NCI-H1694 treated with DMSO at 0.1 percent for 48 hours (cell line): ENCODE measurements at places on chromosomes 7 and 10.

DNA sequence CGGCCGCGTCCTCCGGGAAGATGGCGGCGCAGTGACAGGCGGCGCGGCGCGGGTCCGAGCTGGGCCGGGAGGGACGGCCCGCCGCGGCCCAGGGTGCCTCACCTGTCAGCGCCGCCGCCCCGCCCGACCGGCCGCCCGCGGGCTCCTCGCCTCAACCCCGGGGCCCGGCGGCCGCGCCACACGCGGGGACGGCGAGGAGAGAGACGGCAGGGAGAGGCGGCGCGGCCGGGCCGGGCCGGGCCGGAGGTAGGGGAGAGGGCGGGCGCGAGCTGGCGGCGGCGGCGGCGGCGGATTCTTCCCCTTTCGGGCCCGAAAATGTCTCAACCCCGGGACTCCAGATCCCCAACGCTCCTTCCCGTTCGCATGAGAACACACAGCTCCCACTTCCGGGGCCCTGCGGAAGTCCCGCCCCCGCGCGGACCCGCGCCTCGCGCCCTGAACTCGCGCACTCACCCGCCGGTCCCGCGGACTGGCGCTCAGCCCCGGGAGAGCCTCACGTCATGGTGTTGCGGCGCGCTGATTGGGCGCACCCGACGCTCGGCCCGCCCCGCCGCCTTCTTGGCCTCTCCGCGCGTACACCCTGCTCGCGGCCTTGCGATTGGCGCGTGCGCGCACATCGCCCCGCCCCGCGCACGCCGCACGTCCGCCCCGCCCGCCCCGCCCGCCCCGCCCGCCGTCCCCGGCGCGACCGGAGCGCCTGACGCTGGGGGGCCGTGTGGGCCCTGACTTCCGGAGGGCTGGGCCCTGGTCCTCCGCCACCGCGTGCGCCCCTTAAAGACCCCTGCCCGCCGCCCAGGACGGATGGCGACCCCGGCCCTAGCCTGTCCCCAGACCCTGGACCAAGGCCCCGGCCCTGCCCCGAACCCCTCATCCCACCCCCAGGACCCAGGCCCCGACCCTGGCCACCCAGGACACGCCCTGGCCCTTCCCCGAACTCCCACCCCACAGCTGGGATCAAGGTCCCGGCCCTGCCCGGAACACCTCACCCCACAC lies at the start of gene LARP4B:
LARP4B (minus strand) TSS at position 380 of the 993 bp plus-strand sequence. CDS start 45,984 bp downstream, outside the sequence.
- peak; percentile 88 for DNase-seq

GRCh38 chr10:93393211-93393610 lies 88.9 kb downstream of the MYOF start:
- DNase-seq, result no peak

GRCh38 chr10:109934958-109935793 lies 11.9 kb upstream of the XPNPEP1 start:
- no peak for DNase-seq

- DNase-seq, result no peak
These were observed 18.3 kb downstream of the EGFR start for GRCh38 chr7:55036950-55037736.

GRCh38 chr10:13659887-13660550 lies 73.3 kb downstream of the PRPF18 start:
- DNase-seq, result peak; percentile 78

DNA sequence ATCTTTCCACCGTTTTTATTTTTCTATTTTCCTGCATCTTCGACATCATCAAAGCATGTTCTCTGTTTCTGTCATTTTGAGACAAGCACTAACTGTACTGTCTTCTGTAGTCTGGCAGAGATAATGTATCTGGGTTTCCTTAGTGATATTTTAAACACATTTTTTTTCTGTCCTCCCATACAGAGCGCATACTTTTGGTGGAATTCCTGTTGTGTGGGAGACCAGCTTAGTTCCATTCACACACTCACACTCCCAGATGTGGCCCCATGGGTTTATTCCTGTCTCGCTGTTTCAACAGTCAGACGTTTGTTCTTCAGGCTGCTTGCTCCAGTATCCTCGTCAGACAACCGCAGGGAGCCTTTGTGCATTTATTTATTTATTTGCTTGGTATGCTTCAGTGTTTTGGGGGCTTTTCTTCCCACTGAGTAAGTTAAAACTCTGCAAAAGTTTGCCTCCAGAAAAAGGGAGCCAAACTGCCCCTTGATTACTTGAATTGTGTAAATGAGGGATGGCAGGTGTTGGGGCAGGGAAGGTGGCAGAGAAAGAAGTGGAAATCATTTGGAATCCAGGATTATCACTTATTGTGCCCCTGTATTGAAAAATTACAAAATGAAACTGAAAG lies 456.8 kb upstream of the KLF6 start:
- DNase-seq, result no peak

DNA sequence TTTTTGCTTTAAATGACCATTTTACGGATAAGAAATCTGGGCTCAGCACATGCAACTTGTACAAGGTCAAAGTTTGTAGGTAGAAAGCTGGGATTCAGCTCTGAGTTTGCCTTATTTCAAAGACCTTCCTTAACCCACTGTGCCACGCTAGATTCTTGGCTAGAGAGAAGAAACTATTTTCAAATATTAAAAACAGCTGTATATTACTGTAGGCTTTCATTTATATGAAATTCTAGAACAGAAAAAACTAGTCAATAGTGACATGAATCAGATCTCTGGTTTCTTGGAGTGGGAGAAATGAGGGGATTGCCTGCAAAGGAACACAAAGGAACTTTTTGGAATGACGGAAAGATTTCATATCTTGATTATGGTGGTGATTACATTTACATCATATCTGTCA lies 53.0 kb upstream of the C1GALT1 start:
- DNase-seq, result no peak

DNA sequence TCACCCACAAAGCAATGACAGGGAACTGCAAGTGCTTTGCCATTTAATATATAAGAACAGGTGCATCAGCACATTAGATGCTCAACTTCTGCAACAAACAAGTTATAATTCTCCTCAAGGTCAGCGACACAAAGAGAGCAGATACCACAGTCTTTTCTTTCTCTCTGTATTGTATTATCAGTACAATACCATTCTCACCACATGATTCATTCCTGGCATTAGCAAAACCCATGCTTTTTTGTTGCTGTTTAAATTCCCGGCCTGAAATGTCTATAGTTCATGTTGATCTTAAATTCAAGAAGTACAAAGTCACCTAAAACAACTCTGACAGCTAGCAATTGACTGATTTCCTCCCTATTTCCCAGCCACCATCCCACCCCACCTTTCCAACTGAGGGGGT lies 111.8 kb upstream of the FEZF1 start:
- DNase-seq, result no peak

GRCh38 chr10:116085323-116085722 lies 187.7 kb downstream of the GFRA1 start:
- DNase-seq, result no peak

DNA sequence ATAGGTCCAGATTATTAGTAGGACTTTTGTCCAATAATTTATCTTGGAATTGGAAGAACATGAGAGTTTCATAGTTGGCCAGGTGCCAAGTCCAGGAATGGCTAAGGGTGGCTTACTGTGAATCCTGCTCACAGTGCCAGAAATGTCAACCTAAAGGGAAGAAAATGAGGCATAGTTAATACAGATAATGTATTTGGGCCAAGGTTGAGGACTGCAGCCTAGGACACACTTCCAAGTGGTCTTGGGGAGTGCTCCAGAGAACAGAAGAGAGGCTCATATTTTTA lies 78.2 kb downstream of the MAPK8 start:
- no peak for DNase-seq

- no peak for DNase-seq
These were observed 53.3 kb downstream of the SEC23IP start for GRCh38 chr10:119945805-119946204.

DNA sequence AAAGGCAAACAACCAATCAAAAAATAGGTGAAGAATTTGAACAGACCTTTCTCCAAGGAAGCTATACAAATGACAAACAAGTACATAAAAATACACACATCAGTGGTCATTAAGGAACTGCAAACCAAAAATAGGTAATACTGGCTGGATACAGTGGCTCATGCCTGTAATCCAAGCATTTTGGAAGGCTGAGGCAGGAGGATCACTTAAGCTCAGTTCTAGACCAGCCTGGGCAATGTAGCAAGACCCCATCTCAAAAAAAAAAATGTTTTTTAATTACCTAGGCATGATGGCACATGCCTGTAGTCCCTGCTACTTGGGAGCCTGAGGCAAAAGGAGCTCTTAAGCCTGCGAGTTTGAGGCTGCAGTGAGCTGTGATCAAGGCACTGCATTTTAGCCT lies 19.3 kb downstream of the CDCA7L start:
- no peak for DNase-seq

DNA sequence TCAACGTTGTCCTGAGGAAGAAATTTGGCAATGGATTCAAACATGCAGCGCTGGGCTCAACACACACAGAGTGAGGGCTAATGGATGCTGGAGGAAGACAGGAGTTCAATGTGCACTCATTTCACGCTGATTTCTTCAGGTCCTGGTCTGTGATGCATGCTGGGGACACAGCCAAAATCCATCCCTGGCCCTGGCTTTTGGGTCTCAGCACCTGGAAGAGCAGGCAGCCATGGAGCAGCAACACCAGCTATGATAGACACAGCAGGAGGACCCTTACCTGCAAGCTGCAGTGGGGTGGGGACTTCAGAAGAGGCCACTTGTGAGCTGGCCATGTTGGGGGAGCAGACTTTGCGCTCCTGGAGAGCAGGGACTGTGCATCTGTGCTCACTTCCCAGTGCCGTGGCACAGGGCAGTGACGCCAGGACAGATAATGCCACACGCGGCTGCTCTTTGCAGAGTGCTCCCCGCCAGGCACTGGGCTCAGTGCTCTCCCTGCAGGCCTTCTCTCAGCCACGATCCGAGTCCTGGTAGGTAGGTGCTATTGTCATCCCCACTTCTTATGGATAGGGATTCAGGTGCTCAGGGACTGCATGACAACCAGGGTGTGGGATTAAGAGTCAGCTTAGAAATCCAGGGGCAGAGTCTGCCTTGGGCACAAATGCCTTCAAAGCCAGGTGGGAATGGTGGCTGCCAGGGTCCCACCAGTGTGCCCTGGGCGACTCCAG lies 138.8 kb upstream of the UNC5B start:
- DNase-seq, result no peak

DNA sequence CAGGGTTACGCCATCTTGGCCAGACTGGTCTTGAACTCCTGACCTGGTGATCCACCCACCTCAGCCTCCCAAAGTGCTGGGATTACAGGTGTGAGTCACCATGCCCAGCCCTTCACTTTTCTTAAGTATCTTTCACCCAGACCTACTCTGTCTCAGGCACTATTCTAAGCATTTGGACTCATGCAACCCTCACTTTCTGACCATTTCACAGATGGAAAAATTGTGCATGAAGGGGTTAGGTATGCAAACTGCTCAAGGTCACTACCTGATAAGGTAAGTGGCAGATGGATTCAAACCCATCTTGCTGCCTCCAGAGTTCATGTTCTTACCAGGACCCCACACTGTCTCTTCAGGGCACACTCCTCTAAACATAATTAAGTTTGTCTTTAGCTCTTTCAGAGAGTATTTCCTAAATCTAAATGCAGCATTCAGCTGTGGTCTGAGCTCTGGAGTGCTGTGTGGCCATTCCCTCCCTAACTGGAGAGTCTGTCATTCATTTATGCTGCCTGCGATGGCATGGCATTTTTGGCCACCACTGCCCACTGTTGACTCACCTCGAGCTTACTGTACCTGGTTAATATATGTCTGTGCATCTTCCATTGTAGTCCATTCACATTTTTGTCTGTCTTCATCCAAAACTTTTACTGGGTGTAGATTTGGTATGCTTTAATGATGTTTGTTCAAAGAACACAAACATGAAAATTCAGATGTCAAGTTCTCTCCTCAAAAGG lies 88.4 kb downstream of the CCDC71L start:
- no peak for DNase-seq

- DNase-seq, result no peak
These were observed 36.0 kb upstream of the PAX2 start for GRCh38 chr10:100709146-100710082.

DNA sequence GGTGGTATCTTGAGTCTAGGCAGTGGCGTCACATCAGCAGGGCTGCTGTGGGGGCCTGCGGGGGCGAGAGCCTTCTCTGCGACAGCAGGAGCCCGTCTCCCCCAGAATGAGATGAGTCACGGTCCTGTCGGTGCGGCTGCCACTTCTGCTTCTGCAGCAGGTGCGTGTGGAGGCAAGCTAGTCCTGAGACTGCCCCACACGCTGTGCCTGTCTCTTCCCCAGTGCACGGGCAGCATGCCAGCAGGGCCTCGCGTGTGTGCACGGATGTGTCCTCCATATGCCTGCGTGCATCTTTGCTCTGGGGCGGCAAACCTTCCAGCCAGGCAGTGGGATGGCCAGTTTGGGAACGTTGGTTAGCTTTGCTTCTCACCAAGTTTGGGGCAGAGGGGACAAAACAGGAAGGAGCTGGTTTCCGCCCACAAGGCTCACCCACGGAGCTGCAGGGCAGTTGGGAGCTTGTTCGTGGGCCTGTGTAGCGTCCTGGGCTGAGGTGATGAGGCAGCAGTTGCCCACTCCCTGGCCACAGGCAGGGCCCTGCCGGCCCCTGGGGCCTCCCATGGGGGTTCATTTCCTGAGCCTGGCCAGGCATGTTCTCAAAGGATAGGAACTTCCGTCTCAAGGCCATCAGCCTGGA lies 60.8 kb upstream of the PPIF start:
- DNase-seq, result peak; percentile 57

DNA sequence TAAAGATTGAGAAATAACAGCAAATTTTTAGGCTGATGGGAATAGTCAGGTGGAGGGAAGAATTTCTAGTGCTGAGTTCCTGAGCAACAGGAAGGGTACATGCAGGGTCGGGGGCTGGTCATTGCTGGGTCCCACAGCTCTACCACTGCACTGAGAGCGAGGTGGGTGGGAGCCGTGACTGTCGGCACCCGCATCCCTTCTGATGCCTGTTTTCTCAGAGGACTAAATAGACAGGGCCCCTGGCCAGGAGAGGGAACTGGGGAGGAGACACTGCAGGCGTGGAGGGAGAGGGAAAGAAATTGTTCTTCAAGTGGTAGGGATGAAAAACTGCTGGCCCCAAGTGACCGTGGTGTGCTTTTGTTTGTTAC lies 7.3 kb downstream of the GTPBP4 start:
- DNase-seq, result no peak

- peak; percentile 52 for DNase-seq
These were observed 837.8 kb upstream of the LRRN3 start for GRCh38 chr7:110253093-110253492.
